ENCODE measurements at places on chromosomes 11 and 22.

DNA sequence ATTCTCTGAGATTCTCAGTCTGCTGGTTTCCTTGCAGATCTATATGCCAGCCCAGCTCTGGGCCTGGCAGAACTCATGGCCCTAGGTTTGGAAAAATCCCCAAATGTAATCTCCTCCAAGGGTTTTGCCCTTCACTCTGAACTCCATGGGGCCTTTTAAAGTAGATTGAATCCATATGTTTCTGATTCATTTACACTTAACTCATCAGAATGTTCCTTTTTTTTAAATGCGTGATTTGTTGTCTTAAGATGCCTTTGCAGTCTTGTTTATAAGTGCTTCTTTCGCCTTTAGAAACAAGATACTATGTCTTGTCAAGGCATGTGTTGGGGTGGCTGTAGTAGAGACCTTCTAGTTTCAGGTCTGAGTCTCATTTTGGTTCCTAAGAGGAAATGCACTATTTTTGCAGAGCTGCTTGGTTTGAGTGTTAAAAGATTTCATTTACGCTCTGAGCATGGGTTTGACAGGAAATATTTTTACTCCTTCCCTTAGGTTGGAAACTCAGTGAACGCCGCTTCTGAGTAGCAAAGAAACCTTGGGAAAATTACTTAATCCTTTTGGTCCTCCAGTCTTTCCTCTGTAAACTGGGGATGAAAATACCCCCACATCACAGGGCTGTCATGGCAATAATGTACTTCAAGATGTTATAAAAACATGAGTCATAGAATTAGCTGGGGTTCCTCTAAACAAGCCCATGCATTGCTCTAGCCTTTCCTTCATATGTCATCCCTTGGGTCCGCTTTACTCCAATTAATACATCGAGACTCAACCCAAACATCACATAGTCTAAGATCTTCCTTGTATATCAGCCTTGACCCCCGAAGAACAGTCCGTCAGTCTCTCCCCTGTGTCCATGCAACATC is 83.5 kb downstream of the SNX19 start:
- DNase-seq: no peak

DNA sequence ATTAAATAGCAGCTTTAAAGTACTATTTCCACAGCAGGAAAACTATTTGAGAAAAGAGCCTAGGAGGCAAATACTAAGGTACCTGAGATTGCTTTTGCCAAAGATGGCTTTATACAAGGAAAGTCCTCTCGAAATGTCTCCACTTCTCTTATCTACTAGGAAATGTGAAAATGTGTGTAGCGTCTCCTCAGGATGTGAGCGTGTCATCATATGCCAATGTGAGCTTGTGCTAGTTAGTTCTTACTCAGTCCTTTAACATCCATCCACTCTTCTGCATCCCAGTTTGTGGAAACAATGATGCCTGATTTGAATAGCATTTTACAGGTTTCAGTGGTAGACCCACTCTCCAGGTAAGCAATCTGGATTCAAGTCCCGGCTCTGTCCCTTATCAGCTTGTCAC is 421.0 kb downstream of the DYNC2H1 start:
- DNase-seq: no peak

- no peak for DNase-seq
Measured at GRCh38 chr11:42329929-42330565, 870.6 kb upstream of the LRRC4C start.

DNA sequence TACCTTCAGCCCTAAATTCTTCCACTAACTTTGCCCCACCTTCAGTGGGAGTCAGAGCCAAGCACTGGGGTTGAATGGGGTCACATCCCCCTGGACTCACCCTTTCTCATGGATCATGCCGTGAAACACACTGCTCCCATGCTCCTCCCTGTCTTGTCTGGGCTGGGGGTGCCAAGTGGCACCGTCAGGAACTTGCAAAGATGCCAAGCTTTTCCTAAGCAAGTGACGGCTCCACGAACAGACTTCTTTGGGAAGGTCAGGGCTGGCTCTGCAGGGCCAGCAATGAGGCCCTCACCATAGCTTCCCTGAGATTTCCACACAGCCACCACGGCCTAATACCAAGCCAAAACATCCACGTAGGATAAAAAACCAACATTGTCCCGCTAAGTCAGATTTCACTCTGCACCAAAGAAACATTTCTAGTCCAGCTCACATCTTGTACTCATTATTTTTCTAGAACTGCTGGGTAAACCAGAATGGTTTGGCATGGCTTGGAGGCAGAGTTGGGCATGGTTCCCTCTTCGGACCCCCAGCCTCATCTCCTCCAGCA is 76.5 kb downstream of the NAT10 start:
- DNase-seq: no peak

DNA sequence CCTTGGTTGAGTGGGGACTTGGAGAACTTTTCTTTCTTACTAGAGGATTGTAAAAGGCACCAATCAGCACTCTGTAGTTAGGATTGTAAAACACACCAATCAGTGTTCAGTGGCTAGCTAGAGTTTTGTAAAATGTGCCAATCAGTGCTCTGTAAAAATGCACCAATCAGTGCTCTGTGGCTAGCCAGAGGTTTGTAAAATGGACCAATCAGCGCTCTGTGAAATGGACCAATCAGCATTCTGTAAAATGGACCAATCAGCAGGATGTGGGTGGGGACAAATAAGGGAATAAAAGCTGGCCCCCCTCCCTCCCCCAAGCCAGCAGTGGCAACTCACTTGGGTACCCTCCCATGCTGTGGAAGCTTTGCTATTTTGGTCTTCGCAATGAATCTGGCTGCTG is 5.5 kb upstream of the DRG1 start:
- no peak for DNase-seq

DNA sequence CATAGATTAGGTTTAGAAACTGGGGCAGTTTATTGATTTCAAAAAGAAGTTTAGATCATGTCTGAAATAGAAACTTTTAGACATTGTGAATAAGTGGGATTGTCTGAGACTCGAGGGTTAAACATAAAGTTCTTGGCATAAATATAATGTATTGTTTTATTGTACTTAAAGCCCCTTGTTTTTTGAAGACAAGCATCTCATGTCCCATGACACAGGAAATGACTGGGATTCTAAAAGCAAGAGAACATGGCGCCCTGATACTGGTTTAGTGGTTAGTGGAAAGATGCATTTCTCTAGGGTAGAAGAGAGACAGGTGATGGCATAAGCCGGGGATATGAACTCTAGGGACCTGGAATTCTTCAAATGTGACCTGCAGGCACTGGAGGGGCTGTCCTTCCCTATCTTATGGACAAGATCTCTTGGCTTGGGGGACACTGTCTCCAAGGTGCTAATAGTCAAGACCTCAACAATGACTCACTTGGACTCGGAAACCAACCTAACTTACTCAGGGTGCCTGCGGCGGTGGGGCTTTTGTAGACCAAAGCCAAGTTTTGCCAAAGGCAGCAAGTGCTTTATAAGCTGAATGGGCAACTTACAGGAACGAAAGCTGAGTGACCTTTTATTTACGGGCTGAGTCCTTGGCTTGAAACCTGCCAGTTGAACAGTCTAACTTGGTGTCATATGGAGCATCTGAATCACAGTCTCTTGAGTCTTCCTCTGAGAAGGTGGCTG is 48.2 kb downstream of the UBASH3B start:
- no peak for DNase-seq

GRCh38 chr22:35883031-35883620 is 145.5 kb downstream of the RBFOX2 start:
- DNase-seq: no peak

DNA sequence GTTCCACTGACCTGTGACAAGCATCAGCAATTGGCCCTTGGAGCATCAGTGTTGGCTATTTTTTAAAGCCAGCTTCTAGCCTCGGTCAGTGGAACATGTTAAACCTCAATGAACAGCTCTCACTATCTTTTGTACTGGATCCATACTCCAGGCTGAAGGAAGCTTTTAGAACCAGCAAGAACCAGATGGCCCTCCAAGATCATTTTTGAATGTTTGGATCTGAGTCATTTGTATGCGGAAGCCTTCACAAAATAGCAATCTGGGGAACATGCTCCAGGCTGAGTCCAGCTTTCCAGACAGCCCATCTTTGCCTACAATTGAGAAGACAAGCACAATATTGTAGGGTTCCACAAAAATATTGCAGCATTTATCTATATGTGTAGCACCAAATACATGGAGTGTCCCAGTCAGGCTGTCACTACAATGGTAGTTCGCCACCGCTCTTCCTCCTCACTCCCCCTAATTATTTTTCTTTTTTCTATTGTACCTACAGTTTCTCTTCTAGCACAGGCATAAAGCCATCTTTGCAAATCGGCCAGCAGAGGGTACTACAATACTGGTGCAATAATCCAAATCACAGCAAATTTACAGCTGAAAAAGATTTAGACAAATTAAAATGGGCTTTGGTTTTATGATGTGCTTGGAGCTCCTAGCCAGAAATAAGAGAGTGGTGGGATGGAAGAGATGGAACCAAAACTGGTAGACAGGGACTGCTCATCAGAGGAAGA is 177.4 kb upstream of the BLID start:
- DNase-seq: no peak

- no peak for DNase-seq
Measured at GRCh38 chr11:2085251-2086066, 53.7 kb downstream of the IGF2 start.

GRCh38 chr11:68206211-68206610 is 6.9 kb downstream of the KMT5B start:
- no peak for DNase-seq

GRCh38 chr22:39089928-39090327 is 7.1 kb upstream of the APOBEC3H start:
- no peak for DNase-seq

- no peak for DNase-seq
Measured at GRCh38 chr11:40168414-40168813, 1291.0 kb downstream of the LRRC4C start.

DNA sequence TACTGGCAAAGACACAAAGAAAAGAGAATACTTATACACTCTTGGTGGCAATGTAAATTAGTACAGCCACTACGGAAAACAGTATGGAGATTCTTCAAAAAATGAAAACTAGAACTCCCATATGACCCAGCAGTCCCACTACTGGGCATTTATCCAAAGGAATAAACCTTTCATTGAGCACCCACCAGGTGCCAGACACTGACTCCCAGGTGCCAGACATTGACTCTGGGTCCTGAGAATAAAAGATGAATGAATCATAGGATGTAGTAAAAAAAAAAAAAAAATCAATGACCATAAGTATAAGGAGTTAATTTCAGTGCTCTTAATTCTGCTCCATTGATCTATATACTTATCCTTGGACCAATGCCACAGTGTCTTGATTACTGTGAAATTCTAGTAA is 28.2 kb downstream of the HEPHL1 start:
- DNase-seq: no peak

DNA sequence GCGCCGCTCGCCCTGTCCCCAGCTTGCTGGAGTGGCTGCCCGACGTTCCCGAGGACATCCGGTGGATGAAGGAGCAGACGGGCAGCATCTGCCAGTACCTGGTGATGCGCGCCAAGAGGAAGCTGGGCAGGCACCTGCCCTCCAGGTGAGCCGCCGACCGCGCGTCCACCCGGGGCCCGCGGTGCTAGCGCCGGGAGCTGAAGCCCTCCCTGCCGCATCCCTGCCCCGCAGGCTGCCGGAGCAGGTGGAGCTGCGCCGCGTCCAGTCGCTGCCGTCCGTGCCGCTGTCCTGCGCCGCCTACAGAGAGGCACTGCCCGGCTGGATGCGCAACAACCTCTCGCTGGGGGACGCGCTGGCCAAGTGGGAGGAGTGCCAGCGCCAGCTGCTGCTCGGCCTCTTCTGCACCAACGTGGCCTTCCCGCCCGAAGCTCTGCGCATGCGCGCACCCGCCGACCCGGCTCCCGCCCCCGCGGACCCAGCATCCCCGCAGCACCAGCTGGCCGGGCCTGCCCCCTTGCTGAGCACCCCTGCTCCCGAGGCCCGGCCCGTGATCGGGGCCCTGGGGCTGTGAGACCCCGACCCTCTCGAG is 3.3 kb upstream of the CRACR2B start:
- DNase-seq: no peak

- DNase-seq: no peak
Measured at GRCh38 chr11:43874738-43875137, 5.9 kb upstream of the ALKBH3 start.

- no peak for DNase-seq
Measured at GRCh38 chr11:32148895-32149294, 58.0 kb downstream of the RCN1 start.

DNA sequence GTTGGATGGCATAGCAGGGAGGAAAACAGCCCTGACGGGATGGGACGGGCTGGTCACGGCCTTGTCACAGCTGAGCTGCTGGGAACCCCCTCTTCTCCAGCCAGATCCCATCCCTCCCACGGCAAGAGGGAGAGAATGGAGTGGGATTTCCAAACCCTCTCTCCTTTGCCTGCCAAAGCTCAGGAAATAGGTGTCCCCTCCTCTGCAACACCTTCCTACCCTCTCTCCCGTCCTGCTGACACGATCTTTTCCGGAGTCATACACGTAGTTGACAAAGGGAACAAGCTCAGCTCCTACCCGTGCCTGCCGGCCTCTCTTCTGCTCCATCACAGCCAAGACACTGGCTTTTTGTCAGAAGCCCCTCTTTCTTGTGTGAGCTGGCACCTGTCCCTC is 48.1 kb downstream of the PISD start:
- DNase-seq: no peak

DNA sequence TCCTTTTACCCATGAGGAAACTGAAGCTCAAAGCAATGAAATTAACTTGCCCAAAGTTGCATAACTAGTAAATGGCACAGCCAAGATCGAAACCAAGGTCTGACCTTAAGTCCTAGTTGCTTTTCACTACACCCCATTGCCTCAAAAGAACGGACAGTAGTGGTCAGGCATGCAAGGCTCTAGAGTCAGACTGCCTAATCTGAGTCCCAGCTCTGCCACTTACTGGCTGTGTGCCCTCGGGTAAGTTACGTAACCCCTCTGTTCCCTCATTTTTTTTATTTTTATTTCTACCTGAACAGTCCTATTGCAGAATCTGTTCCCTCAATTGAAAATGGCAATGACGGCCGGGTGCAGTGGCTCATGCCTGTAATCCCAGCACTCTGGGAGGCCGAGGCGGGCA is 9.6 kb downstream of the CYB561A3 start:
- DNase-seq: no peak

GRCh38 chr11:118901494-118902335 is 18.0 kb downstream of the CXCR5 start:
- DNase-seq: no peak

DNA sequence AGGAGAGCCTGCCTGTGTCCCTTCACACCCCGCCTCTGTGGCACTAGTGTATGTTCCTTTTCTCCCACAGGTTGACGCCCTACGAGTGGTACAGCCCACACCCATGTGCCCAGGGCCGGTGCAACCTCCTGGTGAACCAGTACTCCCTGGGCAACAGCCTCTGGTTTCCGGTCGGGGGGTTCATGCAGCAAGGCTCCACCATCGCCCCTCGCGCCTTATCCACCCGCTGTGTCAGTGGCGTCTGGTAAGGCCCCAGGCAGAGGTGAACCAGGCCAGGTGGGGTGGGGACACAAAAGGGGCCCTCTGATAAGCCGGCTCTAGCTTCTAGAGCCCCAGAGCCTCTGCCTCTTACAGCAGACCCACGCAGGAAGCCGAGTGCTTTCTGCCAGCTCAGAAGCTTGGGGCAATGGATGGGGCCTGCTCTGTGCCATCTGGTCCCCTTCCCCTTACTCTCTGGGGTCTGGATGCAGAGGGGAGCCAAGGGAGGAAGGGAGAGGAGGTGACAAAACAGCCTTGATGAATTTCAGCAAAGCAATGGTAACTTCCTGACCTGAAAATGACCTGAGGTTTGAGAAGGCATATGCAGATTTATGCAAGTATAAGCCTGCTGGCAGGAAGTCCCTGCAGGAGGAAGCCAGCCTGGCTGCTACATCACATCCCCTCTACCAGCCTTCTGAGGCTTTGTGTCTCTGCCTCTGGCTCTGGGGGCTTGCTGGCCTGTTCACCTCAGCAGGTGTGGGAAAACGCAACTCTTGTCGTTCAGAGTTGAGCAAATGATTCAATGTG is 67.0 kb upstream of the TBCEL start:
- no peak for DNase-seq

GRCh38 chr22:27317096-27317495 is 484.5 kb downstream of the MN1 start:
- DNase-seq: no peak
